ENCODE measurements at places on chromosomes 3 and 15.

DNA sequence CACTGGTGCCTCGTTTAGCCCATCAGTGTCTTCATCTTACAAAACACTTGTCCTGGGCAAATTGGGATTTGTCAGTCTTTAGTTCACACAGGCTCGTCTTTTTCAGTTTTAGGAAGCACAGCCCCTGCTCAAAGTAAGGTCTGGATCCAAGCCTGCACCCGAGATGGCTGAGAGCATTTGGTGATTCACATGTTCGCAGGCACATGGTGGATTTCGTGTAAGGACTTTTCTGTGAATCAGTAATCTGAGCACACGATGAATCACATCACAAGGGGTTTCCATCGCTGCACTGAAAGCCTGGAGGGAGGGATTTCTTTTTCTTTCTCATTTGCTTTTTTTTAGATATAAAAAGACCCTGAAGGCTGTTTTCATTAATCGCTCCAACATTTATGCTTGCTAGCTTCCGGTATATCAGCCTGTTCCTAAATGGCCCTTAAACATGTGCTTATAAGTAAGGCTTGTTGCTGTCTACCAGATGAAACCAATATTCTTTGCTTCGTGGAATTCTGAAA lies 435.6 kb upstream of the ATP10A start:
- DNase-seq = no peak

DNA sequence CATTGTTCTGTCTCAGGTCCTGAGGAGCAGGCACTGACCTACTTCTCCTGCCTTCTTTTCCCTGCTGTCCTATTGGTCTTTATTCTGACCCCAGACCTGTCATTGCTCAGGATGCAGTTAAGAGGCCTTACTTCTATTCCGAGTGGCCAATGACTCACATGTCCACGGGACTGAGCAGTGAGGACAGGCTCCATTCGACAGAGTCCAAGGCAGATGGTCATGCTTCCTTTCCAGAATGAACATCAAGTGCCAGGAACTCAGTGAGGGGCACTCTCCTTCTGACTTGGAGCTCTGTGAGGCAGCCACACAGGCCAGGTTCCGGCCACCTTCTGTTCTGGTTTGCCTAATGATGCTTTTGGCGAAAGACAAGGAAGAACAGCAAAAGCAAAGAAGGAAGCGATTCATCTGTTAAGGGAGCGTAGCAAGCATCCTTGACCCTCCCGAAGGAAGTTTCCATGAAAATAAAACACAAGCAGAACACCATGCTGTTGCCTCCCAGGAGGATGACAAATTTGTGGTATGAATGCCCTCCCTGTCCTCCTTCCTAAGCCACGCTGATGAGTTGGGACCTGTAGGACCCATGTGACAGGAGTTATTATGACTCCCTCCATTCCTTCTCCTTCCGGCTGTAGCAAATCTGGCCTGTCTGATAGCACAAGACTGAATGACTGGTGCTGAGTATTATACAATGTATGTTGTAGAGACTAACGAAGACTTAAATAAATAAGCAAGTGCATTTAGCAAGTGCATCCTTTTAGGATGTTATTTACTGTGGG lies 14.4 kb upstream of the TPRG1 start:
- DNase-seq = no peak

GRCh38 chr3:43949594-43949993 lies 258.9 kb downstream of the ABHD5 start:
- DNase-seq = no peak

DNA sequence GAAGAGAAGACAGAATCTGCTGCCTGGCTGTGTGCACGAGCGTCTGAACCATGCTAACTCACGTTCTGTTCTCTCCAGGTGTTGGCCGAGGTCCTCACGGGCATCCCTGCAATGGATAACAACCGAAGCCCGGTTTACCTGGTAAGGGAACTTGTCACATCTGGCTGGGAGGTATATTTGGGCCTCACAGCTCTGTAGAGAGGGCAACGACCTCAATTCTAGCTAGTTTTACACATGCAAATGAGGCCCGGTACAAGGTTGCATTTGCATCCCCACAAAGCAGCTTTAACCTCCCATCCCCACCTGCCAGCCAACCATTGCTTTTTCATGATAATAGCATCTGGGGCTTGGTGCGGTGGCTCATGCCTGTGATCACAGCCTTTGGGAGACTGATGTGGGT lies 22.0 kb upstream of the TATDN2 start:
- DNase-seq = no peak

GRCh38 chr3:73236867-73237266 lies 175.4 kb downstream of the EBLN2 start:
- DNase-seq = no peak

GRCh38 chr3:81908561-81908960 lies 147.1 kb upstream of the GBE1 start:
- no peak for DNase-seq

DNA sequence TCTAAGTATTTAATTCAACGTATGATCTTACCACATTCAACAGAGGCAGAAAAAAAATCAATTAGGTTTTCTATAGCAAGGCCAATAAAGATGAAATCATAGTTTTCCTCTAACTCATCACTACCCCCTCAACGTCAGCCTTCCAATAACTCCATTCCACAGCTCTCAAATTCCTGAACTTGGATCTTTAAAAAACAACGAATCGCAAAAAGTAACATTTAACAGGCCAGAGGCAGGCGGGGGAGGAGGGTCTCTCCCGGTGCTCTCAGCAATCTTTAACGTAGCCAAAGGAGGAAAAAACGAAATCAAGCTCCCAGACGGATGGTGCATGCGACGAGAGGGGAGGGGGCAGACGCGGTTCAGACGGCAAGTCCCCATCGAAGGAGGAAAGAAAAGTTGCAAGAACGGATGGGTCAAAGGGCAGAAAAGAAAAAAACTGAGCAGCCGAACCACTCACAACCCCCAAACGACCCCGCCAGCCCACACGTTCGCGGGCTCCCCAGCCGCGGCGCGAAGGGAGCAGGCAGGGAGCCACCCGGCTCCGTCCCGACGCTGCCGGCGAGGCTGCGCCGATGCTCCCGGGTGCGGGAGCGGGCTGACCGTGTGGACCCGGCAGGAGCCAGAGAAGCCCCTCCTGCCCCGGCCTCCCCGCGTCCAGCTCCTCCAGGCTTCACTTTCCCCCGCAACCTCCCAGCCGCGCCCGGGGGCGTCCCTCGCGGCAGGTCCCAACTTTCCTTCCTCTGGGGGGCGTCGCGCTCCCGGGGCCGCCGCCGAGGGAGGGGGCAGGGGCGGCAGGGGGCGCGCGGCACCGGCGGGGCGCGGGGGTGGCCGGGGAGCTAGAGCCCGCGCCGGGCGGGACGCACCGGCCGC lies 703 bp downstream of the PEAK1 start:
- DNase-seq = no peak

- no peak for DNase-seq
These were observed 361.4 kb downstream of the VGLL3 start for GRCh38 chr3:86629511-86629910.

DNA sequence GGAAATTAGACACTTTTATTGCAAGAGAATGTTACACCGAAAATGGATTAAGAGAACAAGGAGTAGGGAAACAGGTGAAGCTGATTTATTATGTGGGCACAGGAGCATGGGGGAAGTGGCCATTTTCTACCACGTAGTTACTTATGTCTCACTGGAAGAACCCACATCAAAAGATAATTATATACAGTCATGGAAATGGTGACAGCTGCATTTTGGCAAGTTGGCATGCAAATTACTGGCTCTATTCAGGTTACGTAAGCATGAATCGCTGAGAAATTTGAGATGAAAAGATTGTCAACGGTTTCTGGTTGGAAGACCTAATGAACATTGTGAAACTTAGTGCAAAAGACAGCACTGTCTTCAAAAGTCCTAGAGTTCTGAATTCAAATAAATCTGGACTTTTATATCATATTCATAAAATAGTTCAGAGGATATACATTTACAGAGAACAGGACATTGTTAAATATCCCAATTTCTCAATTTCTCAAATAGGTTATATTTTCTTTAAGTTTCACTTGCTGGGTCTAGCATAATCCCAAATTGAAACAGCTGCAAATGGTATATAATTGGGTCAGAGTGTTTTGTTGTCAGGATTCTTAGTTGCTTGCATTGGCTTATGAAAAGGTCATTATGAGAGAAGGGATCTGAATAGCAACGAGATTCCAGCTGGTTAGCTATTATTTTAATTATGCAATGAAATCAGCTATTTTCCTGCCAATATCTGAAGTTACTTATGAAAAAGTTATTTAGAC lies 567.8 kb downstream of the ZPLD1 start:
- no peak for DNase-seq

DNA sequence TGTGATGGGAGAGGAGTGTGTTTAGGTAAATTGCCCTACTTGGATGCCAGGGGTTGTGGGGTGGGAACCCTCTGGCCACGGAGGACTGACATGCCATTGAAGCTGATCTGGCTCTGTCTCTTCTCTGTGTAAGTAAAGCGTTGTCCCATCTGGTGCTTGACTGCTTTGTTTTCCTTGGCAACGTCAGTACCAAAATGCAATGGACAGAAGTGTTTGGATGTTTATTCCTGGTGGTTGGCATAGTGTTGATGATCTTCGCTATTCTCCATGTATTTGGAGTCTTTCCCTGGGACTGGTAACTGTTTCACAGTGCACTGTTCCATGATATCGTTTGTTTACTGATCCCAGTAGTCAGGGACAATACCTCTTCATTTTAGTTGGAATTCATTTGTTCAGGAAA lies 130.5 kb upstream of the MCTP2 start:
- no peak for DNase-seq

DNA sequence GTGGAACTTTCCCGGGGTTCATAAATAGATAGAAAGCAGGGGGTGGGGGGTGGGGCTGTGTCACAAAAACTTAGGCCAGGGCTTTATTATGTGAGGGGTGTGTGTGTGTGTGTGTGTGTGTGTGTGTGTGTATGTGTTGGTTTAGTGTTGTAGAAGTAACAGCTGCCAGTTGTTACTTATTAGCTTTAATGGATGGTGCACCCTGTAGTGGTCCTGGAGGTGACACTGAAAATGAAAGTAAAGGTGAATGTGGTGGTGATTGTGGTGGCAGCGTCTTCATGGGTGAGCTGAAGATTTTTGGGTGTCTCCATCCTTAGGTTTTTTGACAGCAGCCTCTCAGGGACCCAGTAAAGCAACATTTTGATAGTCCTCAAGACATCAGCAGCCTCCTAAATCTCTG lies 449.9 kb downstream of the PDCD6IP start:
- peak; percentile 20 for DNase-seq

- no peak for DNase-seq
These were observed 22.6 kb downstream of the RARRES1 start for GRCh38 chr3:158709666-158710083.

GRCh38 chr3:123750659-123751420 lies 133.3 kb downstream of the MYLK start:
- DNase-seq = no peak

- DNase-seq = no peak
These were observed 7.6 kb upstream of the TCF12 start for GRCh38 chr15:56910801-56911200.

DNA sequence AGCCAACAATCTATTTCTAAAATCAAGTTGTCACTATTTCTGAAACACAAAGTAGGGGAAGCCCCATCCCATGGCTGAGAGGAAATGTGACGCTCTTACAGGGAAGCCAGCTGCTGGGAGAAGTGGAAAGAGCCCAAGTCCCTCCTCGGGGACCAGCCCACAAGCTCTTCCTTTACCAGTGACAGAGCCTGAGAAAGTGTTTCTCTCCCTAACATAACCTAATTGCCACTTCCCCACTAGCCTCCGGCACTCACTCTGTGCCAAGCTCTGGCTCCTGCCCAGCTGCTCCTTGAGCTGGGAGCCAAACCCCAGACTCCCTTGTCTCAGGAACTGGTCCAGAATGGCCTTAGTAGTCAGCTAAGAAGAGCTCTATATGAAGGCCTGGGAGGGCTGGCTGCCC lies 42.9 kb downstream of the TNFAIP8L3 start:
- DNase-seq = no peak

- peak; percentile 60 for DNase-seq
These were observed 25.2 kb downstream of the UBE2E1 start for GRCh38 chr3:23830869-23831484.
